ENCODE measurements at places on chromosomes 5 and 9.

DNA sequence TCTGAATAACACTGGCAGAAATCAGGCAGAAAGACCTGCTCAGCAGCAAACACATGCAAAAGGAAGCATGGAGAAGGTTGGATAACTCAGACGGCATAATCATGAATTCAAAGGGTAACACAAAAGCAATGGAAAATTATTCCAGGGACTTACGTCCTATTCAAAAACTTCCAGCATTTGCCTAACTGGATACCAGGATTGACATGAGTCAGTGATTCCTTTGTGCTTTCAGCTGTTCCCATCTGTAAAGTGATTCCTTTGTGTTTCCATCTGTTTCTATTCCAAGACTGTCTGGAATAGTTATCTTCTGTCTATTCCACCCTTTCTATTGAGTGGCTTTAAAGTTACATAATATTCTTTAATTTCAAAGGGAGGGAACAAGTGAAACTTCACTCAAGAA, 1361.7 kb upstream of the CDH9 start:
- no peak for DNase-seq

DNA sequence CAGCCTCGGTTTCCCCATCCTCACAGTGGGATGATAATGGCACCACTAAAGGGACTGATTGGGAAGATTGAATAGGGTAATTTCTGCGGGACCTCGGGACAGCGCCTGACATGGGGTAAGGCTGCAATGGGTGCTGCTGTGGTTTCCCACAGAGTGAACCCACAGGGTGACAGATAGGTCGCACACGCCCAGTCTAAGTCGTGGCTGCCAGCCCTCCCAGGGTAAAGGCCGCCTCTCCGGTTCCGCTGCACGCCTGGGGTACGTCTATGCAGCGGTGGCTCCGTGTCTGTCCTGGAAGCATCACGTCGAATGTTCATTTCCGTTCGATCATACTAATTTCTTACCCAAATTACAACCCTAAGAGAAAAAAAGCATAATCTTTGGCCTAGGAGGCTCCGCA, 631 bp downstream of the CFAP77 start:
- DNase-seq = peak; percentile 9

DNA sequence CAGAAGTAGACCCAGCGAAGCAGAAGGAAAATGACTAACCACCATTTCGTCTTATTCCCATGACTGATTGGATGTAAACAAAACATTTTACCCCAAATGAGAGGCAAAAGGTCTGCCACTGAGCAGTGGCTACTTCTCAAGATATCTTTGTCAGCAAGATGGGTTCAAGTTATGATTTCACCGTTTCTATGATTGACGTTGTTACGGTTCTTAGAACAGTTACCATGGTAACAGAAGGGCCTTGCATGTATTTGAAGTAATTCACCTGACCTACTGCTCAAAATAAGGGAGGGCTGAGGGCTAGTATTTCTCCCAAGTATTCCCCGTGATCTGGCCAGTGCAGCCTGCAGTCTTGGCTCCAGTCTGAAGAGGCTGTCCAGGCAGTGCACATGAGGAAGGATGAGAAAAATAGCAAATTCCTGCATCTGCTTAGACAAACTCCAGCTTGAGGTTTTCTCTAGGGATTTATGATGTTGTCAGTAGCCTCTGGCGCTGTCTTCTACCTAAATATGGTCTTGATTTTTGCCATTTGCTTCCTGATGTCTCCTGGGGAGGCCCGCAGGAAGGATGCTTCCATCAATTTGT, 372.7 kb downstream of the TMEM38B start:
- DNase-seq = no peak

GRCh38 chr5:117621921-117622320, 1047.3 kb upstream of the SEMA6A start:
- no peak for DNase-seq

- no peak for DNase-seq
These were observed 228.1 kb downstream of the FSTL4 start for GRCh38 chr5:133384120-133384855.

- DNase-seq = no peak
These were observed 901.9 kb upstream of the WWC1 start for GRCh38 chr5:167389537-167389936.

DNA sequence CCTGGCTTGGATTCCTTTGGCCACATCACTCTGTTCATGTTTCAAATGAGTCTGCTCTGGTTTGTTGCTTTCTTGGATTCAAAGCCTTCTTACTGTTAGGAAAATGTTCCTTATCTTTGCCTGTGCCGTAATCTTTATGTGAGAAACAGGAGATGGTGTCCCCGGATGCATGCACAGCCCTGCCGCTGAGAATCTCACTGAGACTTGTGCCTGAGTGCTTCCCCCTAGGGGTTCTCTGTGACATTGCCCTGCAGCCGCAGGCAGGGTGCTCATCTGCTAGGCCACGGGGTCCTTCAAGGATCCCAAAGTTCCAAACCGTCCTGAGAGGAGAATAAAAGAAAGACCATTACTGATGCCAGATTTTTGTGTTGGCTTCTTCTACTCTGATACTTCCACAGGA, 81.4 kb upstream of the ANKRD55 start:
- no peak for DNase-seq
